ENCODE measurements at places on chromosomes 11 and 22.

- no peak for DNase-seq
Measured at GRCh38 chr11:40514124-40514523, 945.3 kb downstream of the LRRC4C start.

- DNase-seq: no peak
Measured at GRCh38 chr11:31820438-31820818, 9.3 kb upstream of the PAX6 start.

- no peak for DNase-seq
Measured at GRCh38 chr11:78040691-78041379, 17.8 kb upstream of the KCTD14 start.

DNA sequence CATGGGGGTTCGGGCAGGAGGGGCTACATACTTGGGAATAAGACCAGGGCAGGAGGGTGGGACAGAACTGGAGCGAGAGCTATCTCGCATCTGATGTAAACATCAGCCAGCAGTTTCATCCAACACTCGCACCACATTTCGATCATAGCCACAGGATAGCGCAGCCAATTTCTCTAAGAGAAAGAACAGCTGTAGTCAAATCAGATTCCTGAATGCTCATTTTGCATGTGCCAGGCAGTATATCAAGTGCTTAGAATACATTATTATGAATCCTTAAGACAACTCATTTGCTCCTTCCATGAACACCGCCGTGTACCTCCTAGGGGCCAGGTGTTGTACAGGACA is 14.5 kb downstream of the DGCR2 start:
- DNase-seq: no peak

GRCh38 chr11:12232817-12233601 is 122.6 kb downstream of the MICAL2 start:
- DNase-seq: peak; percentile 76

- no peak for DNase-seq
Measured at GRCh38 chr11:117870103-117870952, 6.1 kb downstream of the FXYD6 start.

- DNase-seq: no peak
Measured at GRCh38 chr22:35727436-35727835, 9.8 kb downstream of the APOL5 start.

DNA sequence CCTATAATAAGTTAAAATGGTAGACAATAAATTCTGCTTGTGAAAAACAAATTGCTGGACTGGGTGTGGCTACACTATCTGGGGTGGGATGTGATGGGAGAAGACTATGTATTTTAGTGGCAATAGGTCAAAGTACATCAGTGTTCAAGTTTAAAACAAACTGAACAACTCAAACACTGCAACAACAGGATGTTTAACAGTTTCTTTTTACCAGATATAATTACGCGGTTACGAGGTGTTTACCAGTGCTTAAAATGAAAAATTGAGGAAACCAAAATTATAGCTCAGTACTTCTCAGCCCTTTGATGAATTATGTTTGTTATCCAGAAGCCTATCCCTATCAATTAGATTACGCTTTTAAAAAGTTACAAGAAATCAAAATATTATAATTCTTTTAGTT is 3.2 kb downstream of the PRDM10 start:
- DNase-seq: no peak

DNA sequence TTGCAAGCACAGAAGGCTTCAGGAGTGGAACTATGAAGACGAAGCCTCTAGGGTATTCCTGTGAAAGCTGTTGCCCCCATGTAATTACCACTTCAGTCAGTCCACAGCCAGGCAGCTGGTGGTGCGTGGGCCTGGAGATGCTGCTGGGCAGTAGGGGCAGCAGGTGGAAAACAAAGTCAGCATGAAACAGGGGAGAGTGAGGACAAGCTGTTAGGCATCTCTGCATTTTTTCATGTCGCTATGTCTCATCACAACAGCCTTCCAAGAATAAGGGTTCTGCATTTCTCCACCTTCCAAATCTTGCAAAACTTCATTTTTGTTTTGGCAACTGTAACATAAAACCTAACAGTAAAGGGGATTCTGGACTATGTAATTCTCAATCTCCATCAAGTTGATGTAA is 757.5 kb downstream of the NELL1 start:
- no peak for DNase-seq

DNA sequence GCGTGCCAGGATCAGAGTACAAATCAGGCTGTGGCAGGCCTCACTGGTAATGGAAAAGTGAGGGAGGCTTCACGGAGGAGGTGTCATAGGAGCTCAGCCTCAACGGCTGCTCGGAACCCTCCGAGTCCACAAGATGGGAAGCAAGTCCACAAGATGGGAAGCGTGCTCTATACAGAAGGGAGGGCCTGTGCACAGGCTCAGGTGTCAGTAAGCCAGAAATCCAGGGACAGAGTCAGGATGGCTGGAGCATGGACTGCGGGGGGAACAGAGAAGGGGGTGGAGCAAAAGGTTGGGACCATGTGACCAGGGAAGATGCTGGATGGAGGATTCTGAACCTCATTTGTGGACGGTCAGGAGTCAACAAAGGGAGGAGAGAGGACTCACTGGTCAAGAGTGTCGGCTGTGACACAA is 3.4 kb upstream of the DPP3 start:
- no peak for DNase-seq

GRCh38 chr11:108199446-108200321 is 22.8 kb downstream of the NPAT start:
- peak; percentile 9 for DNase-seq

GRCh38 chr11:85845124-85845631 is 10.0 kb upstream of the CCDC83 start:
- DNase-seq: no peak

DNA sequence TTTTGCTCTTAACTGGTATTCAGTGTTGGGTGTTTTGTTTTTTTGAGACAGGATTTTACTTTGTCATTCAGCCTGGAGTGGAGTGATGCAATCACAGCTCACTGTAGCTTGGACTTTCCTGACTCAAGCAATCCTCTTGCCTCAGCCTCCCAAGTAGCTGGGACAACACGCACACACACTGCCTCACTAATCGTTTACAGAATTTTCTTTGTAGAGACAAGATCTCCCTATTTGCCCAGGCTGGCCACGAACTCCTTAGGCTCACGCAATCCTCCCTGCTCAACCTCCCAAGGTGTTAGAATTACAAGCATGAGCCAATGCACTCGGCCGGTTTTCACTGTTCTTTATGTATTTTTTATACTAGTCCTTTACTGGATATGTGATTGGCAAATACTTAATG is 51.0 kb upstream of the IGLL5 start:
- DNase-seq: no peak

- no peak for DNase-seq
Measured at GRCh38 chr11:121544956-121545355, 92.2 kb upstream of the SORL1-AS1 start.

DNA sequence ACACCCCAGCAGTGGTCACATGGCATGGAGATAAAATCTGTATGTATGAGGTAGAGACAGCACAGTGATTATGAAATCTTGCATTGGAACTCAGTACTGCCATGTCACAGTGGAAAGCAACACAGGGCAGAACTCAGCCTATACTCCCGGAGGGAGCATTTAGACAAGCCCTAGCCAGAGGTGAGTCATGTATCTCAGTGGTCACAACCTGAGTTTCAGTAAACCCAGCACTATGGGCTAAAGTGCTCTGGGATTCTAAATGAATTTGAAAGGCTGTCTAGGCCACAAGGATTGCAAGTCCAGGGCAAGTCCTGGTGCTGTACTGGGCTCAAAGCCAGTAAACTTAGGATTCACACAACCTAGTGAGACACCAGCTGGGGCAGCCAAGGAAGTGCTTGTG is 1717.1 kb upstream of the RAG2 start:
- DNase-seq: no peak

- DNase-seq: peak; percentile 2
Measured at GRCh38 chr22:29555065-29555644, 1.6 kb upstream of the THOC5 start.

- no peak for DNase-seq
Measured at GRCh38 chr11:105204636-105205035, 65.1 kb upstream of the CARD18 start.

- no peak for DNase-seq
Measured at GRCh38 chr22:40235308-40235707, 57.6 kb downstream of the TNRC6B start.

GRCh38 chr22:36684841-36685240 is 18.7 kb downstream of the CACNG2 start:
- DNase-seq: no peak

GRCh38 chr22:27930331-27931060 is 11.4 kb upstream of the PITPNB start:
- no peak for DNase-seq

GRCh38 chr11:74485868-74486267 is 7.7 kb downstream of the LIPT2 start:
- DNase-seq: no peak

DNA sequence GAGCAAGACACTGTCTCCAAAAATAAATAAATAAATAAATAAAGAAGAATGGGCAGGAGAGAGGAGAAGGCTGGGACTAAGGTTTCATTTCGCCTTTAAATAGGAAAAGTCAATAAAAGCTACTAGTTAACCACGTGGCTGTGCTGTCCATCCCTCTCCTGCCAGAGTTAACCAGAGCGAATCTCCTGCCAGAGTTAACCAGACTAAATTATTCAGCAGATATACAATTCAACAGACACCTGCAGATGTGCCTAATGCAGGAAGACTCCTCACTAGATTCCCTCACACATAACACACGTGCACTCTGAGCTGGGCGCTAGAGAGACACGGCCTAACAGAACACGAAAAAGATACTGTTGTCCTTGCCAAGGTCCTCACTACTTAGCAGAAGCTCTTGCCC is 156.1 kb downstream of the IGLL1 start:
- DNase-seq: no peak

DNA sequence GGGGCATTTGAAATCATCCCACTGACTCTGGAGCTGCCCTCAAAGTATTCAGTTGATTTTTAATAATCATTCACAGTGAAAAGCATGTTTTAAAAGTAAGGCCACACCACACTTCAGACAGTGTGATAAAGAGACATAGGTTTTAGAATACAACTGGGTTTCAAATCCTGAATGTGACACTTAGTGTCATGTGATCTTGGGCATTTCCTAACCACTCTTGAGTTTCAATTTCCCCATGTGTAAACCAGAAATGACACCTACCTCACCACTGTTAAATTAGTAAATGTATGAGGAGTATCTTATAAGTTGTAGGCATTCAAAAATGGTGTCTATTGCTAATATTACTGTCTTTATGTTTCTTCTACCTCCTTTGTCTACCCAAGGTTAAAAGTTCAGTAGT is 5.4 kb downstream of the TMEM123 start:
- DNase-seq: no peak

DNA sequence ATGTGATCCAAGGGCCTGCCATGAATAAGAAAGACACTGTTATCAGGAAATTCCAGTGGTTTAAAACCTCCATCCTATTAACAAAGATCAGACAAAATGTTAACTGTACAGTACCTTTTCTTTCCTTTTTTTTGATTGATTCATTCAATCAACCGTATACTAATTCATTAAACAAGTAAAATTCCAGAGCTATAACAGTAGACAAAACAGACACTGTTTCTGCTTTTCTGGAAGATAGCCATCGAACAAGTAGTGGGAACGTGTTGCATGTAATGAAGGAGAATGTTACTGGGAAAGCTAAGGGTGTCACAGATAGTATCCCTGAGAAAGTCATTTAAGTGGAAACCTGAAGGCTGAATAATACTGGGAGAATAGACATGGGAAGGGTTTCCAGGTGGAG is 73.7 kb upstream of the ALKBH3 start:
- DNase-seq: no peak

DNA sequence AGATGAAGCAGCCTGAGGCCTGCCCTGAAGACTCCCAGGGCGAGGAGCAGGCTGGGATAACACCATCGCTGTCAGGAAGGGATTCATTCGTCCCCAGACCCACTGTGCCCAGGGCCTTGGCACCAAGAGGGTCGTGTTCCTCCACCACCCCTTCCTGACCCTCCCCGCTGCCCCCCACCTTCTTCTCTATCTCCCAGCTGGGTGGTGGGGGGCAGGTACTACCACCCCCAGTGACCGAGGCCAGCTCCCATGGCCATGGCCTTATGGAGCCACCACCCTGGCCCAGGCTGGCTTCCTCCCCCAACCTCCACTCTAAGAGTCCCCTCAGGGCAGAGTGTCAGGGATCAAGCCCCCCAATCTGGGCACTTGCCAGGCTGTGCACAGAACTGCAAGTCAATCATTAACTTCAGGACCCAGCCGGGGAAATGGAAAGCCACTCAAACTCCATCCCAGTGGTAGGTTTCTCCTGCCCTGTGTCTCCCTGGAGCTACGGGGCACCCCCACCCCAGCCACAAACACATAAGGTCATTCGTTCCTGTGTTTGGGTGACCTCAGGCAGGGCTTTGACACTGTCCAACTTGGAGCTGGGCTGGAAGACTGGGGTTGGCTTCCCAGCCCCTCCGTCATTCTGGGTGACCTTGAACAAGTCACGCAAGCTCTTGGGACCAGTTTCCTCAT is 33.3 kb upstream of the WNT11 start:
- DNase-seq: no peak

DNA sequence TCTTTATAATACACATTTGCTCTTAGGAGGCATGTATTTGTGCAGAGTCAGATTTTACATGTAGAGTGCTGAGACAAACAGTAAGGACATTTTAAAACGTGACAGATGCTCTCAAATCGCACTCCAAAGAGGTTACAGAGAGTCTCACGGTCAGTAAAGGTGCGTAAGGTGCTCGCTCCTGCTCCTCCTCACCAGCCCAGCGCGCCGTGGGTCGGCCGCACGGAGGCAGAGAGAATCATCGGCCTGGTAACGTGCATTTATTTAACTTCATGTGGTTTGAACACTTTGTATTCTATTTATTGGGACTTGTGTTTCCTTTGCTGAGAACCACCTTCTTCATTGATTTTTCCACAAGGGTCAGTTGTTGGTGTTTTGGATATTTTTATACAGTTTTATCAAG is 900.1 kb downstream of the BRD1 start:
- no peak for DNase-seq

- no peak for DNase-seq
Measured at GRCh38 chr11:133893381-133893780, 48.1 kb upstream of the SPATA19 start.

DNA sequence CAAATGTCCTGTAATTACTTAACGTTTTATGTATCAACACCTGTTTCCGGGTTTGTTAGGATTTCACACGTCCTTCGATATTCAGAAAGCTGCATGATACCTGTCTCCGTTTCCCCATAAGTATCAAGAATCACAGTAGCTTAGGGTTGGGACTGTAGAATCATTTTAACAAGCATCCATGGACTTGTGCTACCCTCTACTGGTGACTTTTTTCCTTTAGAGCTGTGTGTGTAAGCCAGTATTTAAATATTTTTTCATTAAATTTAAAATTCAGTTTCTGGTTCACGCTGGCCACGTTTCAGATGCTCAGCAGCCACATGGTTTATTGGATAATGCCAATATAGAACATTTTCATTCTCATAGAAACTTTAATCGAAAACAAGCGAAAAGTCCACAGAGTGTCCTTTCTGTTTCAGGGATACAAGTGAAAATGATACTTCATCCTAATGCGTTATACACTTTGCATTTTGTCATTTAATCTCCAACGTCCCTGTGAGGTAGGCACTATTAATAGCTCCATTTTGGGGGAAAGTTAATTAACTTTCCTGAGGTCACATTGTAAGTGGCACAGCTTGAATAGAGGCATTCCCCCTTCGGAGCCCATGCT is 61.5 kb upstream of the SLC25A18 start:
- DNase-seq: peak; percentile 4

Data from BJ (cell line).